ENCODE measurements at places on chromosomes 5 and 9.

DNA sequence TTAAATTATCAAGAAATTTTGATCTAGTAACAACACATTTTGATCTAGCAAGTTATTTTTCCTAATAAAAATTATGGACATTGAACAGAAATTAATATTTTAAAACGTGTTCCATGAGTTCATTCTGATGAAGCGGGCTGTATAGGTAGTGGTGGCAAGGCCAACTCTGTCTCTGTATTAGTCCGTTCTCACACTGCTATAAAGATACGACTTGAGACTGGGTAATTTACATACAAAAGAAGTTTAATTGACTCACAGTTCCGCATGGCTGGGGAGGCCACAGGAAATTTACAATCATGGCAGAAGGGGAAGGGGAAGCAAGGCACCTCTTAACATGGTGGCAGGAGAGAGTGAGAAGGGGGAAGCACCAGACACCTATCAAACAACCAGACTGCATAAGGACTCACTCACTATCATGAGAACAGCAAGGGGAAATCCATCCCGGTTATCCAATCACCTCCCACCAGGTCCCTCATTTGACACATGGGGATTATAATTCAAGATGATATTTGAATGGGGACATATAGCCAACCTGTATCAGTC, 61.2 kb downstream of the TMEM232 start:
- no peak for DNase-seq

DNA sequence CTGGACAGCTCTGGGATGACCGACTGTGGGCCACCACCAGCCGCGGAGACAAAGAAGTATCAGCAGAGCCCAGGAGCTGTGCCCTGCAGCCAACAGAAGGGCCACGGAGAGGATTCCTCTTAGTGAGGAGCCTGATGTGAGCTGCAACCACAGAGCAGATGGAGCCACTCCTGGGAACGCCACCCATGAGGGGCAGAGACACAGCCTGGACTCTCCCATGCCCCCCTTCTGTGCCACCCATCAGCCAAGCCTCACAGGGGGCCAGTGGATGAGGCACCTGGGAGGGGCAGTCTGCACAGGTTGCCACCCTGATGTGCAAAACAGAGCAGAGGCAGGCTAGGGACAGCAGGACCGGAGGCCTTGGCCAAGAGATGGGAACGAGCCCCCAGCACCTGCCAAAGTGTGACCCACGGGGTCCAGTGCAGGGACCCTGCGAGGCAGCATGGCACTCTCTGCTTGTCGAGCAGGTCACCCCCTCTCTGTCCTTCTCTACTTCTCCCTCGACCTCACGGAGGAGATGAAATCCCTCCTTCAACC, 380.7 kb upstream of the IRX1 start:
- DNase-seq = no peak

- DNase-seq = peak; percentile 13
These were observed 46.8 kb upstream of the RNF20 start for GRCh38 chr9:101486693-101487442.

- DNase-seq = no peak
These were observed 39.2 kb downstream of the PDZD2 start for GRCh38 chr5:31678180-31678579.

DNA sequence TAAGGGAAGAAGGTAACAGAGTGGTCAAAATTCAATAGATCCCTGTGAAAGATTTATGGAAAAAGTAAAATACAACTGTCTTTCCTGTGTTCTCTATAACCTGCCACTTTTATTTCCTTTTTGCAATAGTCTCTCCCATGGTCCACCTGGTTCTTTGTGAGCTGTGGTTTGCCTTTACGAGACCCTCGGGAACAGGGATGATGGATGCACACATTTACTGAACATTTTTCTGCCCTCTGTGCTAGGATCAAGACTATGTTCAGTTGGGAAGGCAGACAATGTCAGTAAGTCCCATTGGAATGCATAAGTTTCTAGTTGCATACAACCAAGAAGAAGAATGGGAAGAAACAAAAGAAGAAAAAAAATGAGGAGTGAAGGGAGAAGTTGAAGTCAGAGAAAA, 281.2 kb downstream of the TRPM3 start:
- no peak for DNase-seq

- no peak for DNase-seq
These were observed at the start of gene CCDC187 for GRCh38 chr9:136303825-136304416. Gene CCDC187 (minus strand): TSS chr9:136304094. CDS start chr9:136303830, 264 bp downstream.

DNA sequence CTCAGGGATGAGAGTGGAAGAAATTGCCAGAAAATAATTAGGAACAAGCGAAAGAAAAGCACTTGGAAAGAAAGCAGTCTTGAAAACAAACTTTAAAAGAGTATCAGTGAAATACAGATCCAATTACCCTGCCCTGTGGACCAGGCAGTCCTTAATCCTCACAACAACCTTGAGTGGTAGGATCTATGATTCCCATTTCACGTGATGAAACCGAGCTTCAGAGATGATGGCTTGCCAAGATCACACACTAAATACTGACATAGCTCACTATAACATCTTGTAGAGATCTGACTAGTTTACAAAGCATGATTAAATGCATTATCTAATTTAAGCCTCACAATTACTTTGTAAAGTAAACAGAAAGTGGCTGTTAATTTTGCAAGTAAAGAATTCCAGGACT, 55.5 kb upstream of the ABCA1 start:
- no peak for DNase-seq

DNA sequence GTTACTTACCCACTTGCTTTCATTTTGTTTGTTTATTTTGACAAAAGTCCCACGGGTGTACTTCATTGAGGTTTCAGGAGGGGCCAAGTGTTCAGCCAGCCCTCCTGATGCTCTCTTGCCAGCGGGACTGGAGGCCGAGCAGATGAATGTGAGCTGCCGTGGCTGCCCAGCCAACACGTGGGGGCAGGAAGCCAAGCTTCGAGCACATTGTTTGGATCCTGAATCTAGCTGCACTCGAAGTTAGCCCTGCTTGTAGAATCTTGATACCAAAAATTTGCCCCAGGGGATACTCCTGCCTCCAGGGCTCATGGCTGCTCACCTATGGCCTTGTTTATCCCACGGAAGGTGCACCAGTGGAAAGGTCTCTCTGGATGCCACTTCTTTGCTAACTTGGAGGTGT, 49.3 kb downstream of the RASGEF1C start:
- no peak for DNase-seq

- no peak for DNase-seq
These were observed 2.7 kb upstream of the LEAP2 start for GRCh38 chr5:132870801-132871200.

DNA sequence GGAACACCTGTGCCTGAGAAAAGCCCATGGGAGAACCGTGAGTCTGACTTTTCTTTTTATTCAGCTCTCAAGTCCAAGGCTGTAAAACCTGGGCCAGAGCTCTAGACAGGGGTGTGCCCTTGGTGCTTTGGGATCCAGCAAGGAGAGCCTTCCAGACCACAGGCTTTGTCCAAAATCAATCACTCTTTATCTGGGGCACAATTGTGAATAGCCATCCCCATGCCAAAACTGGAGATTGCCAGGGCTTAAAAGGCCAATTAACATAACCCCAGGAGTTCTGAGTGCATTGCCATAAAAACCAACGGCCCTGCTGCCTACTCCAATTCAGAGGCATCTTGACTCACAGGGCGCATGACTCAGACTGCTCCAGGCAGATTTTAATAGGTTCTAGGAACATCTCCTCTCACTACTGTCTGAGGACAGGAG, 391.8 kb downstream of the ARHGEF28 start:
- no peak for DNase-seq

- peak; percentile 58 for DNase-seq
These were observed 2.3 kb upstream of the ST8SIA4 start for GRCh38 chr5:100905259-100905914.

DNA sequence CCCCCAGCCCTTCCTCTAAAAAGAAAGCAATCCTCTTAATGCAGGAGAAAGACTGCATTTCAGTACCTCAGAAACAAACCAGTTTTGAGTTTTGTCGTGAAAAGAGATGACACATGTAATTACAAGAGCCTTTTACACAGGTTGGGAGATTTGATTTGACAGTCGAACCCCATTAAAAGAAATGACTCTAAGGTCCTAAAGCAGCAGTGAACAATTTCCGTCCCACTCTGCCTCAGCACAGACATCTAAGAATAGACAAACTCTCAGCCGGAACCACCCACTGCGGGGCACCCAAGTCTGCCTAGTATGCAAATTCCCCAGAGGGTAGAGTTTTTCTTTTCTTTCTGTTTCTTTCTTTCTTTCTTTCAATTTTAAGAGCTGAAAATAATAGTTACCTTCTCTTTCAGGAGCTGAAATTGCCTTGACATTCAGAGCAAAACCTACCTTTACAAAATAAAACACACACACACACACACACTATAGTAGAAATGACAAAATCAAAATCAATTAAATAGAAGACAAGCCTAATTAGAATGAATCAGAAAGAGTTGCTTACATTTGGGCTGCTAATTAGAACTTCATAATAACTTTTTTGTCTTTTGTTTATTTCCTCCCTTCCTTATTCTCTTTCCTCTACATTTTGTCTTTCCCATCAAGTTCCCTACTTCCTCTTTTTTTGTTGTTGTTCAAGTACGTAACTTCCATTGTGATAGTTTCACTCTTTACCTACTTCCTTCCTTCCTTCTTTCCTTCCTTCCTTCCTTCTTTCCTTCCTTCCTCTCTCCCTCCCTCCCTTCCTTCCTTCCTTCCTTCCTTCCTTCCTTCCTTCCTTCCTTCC, 65.1 kb downstream of the BASP1 start:
- DNase-seq = no peak

DNA sequence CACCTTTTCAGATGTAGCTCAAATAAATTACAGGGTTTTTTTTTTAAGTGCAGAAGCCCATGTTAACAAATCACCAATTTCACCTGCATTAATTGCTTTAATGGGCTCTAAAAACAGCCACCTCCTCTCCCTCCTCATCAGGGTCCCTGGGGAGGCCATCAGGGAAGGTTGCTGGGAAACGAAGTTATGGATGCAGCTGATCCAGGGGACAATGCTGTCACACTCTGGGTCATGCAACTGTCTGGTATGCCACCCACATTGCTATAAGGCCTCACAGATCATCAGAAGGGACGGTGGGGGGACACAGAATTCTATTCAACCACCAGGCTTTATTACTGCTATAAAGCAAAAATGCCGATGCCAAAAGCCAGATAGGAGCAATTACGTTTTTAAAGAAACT, 9.3 kb downstream of the WHRN start:
- DNase-seq = no peak

- DNase-seq = no peak
These were observed 83.8 kb upstream of the GNA14 start for GRCh38 chr9:77731930-77732329.

DNA sequence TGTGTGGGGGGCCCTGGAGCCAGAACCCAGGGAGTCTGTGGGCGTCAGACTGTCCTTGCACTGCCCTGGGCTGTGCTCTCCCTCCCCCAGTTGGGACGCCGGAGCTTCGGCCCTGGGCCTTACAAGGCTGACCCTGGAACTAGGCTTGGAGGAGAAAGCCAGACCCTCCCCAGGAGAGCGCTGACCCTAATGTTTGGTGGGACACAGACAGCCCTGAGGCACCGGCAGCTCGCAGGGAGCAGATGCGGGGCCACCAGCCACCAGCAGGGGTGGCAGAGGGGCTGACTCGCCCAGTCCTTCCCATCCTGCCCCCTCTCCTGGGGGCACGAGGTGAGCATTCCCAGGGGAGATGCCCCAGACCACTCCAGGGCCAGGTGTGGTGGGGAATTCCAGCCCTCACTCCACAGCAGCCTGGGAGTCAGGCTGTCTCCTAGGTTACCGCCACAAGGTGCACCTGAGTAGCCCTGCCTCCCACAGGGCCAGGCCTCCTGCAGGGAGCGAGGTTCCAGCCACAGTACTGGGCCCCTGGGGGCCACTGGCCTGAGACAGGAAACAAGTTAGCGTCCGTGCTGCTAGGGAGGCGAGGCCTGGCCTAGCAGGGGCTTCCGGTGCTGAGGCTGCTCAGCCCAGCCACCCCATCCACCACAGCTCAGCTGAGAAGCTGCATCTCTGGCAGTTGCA, 134.6 kb downstream of the OLFM1 start:
- no peak for DNase-seq

- DNase-seq = no peak
These were observed 42.3 kb upstream of the CXXC5 start for GRCh38 chr5:139605887-139606286.

GRCh38 chr5:131285703-131286399, 22.0 kb downstream of the CDC42SE2 start:
- peak; percentile 32 for DNase-seq

- DNase-seq = no peak
These were observed 4.1 kb downstream of the TESK1 start for GRCh38 chr9:35609001-35609819.

DNA sequence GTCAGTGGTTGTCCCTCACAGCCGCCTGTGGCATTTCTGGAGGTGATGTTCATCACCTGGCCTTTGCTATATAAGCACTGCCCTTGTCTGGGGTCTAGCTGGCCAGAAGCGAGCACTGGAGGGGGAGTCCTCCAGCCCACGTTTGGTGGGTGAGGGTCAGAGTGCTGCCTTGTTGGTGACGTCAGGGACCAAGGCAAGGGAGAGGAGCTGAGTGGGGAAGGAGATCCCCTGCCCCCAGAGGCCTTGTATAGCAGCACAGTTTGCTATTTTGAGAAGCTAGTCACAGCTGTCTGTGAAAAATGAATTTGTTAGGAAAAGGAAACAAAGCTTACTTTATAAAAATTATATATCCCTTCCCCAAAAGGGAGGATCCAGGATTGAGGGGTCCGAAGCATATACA, 49.8 kb downstream of the SYK start:
- no peak for DNase-seq

Measured in activated CD4-positive, alpha-beta T cell treated with anti-CD3 and anti-CD28 coated beads, Interleukin-2, Interleukin-6, amounts not matched to agents 100 ng/mL and 50 ng/mL, durations not matched to agents 16 hours and 8 hours (primary cell).